ENCODE measurements at places on chromosomes 1 and 21.
A peak's percentile ranks its signal among the peaks of the same experiment; 100 is the strongest.

DNA sequence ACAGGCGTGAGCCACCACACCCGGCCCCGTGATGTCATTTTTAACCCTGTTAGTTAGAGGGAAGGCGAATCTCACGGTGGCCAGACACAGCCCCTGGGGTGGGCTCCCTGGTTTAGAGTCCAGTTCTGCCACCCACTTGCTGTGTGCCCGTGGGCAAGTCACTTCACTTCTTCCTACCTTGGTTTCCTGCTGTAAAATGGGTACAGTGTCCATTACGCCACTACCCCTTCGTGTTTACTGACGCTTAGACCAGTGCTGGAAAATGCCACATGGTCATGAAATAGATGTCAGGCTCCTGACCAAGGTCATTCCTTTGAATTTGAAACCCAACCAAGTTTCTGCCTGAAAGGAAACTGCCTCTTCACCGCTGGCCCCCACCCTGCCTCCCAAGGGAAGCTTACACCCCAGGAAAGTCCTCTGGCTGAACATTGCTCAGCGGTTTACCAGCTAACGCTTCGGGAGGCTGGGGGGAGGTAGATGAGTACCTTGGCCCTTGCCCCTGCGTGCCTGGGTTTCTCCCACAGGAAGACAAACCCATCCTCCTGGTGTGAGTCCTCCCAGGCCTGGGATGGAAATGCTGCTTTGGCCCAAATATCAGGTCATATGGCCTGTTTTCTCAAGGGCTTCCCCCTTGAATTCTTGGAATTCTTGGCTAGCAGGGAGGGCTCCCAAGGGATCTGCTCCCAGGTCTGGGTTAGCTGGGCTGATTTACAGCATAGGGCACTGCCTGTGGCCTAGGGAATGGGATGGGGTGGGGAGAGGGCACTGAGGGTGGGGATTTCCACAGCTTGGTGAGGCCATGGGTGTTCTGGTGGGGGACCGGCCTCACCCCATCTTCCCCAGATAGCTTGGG, 7.6 kb upstream of the AADACL4 start:
- no peak for DNase-seq

- no peak for DNase-seq
Observed at GRCh38 chr1:215198021-215198420, 115.5 kb downstream of the KCNK2 start.

- no peak for DNase-seq
Observed at GRCh38 chr21:25734654-25734903, 125 bp downstream of the ATP5PF start.

DNA sequence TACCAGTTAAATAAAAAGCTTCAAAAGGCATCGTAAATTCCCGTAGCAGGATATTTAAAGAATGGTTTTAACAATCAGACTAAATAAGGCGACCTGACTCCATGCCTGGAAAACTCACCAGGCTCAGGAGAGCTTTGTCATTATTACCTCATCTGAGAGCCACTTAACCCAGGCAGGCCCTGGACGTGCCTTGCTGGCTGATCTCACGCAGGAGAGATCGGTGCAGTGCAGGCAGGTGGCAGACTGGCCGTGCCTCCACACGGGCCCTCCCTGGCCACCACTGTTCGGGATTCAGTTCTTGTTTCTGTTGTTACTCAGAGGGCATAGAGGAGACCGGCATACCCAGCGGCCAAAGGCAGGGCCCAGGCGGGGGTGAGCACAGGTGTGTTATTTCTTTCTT, 6.4 kb downstream of the MT1HL1 start:
- no peak for DNase-seq

GRCh38 chr21:44492567-44493385, 37.5 kb downstream of the LRRC3 start:
- DNase-seq, result no peak

DNA sequence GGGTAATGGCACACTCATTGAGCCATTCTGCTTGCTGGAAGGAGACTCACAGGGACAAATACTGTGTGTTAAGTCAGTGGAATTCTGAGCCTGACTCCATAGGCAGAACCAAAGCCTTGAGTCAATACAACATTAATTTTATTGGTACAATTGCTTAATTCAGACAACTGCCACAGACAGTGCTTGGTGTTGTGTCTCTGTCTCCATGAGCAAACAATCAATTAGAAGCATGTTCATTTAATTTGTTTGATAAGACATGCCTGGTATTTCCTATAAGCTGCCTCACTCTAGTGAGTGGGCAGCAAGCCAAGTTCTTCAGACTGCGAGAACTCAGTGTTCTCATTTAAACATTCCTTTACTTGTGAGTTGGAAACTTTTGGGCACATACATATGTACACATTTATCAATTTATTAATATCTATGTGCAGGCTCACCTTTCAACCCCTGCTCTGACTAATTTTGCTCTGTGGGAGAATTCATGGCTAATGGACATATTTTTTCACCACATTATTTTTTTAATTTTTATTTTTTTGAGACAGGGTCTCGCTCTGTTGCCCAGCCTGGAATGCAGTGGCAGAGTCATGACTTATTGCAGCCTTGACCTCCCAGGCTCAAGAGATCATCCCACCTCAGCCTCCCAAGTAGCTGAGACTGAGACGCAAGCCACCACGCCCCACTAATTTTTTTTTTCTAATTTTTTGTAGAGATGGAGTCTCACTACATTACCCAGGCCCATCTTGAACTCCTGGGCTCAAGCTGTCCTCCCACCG, 4.5 kb upstream of the SRSF10 start:
- no peak for DNase-seq

DNA sequence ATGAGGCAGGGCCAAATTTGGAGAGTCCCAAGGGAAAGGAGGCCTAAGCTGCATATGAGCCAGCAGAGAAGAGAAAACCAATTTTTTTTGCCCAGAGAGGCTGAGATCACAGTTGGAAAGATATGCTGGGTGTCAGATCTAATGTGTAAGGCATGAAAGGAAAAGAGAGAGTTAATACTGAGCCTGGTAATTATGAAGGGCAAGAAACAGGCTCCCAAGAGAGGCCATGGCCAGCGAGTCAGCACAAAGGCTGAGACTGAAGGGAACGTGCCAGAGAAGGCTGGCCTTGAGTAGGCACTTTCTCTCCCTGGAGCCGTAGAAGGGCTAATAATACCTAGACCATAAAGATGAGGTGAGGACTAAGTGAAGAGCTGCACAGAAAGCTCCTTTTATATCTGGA, 31.8 kb upstream of the BEND5 start:
- no peak for DNase-seq

- DNase-seq, result no peak
Observed at GRCh38 chr1:162298266-162298665, 78.4 kb downstream of the SPATA46 start.

DNA sequence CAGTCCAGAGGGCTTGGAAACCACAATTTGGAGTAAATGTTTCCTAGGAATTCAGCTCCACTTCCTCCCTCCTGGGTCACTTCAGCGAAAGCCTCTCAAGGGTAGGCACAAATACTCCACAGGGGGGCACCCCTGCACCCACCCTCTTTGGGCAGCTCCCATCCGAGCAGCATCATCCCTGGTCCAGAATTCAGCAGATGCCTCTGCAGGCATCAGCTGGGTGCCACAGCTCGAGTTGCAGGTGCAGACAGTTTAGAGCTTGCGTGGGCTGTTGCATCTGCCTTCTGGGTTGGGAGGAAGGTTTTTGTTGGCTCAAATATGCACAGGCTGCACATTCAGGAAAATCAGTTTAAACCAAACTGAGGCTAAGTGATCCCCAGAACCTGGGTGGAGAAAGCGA, 25.0 kb downstream of the KANK4 start:
- DNase-seq, result no peak

DNA sequence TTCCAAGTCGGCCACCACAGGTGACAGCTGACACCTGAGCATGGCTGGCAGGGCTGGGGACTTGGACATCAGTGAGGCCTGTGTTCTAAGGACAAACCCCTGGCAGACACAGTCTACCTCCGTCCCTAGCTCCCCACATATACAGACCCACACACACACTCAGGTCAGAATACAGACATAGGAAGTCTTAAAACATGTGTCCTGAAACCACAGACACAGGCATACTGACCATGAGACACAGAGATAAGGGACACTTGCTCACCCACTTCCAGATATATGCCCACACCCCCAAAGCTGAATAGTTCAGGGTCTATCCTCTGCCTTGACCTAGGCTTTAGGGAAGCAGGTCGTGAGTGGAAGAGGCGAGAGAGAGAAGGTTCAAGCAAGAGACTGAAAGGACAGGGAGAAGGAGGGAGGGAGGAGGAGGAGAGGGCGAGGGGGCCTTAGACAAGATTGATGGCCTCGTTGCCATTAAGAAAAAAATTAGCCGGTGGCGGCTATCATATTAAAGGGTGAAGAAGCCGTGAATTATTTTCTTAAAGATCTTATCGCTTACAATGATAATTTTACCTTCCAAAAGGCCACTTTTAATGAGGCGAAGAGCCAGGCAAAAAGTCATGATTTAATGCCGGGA, 49.9 kb downstream of the TMEM53 start:
- no peak for DNase-seq

- no peak for DNase-seq
Observed at GRCh38 chr21:36766511-36766910, 67.6 kb downstream of the SIM2 start.

GRCh38 chr1:36321119-36321951, 2.1 kb downstream of the EVA1B start:
- peak; percentile 55 for DNase-seq

GRCh38 chr21:36804874-36805611, 106.1 kb downstream of the SIM2 start:
- no peak for DNase-seq
